Right hindlimb (tissue), 1 donor: ENCODE measurements at places on chromosomes 7 and 10.
A peak's percentile ranks its signal among the peaks of the same experiment; 100 is the strongest.

- DNase-seq, result peak; percentile 56
Measured at GRCh38 chr10:5283305-5284158, 81.2 kb upstream of the UCN3 start.

GRCh38 chr7:157521061-157521731, 184.4 kb downstream of the DNAJB6 start:
- no peak for DNase-seq

DNA sequence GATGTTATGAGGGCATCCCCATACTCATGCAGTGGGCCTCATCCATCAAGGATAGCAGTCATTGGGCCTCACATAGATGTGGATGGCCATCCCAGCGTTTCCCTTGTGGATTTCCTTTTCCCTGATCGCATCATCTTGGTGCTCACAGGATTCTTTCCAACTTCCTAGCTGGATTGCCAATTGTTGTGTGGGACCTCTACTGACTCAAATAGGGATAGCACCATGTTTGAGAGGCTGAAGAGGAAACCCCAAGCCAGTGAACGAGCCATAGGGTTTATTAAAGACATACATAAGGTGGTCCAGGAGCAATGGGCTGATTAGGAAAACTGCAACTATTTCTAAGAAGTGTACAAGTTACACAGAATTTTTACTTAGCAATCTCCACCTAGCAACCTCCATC, 21.8 kb downstream of the ASZ1 start:
- no peak for DNase-seq

DNA sequence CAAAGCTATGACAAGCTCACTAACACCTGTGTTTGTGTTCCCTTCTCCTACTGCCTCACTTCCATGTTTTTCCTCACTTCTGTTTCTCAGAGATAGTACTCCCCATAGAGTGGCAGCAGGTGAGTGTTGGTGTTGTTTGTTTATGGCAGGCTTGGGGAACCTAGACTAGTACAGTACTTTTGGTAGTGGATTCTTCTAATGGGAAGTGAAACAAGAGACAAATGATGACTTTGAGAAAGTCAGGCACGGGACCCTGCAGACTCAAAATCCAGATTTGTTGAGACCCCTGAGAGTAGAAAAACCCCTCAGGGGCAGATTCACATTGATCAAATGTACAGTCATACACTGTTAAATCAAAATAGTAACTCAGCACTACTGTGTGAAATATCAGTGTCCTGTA, 6.4 kb upstream of the CFAP69 start:
- no peak for DNase-seq

DNA sequence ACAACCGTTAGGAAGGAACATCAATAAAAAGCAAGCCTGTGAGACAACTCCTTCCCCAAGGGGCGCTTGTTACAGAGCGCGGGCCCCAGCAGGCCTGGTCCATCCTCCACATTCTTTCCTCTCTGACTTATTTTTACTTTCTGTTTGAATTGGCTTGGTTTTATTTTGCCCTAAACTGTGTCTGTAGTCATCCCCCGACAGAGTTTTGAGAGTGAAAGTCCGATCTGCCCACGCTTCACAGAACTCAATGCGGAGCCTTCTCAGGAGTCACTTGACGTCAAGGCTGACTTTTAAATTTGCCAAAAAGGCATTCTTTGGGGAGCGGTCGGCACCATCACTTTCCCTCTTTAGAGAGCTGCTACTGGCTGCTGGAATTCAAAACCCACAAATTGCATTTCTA, 150.1 kb upstream of the KLF6 start:
- peak; percentile 62 for DNase-seq

DNA sequence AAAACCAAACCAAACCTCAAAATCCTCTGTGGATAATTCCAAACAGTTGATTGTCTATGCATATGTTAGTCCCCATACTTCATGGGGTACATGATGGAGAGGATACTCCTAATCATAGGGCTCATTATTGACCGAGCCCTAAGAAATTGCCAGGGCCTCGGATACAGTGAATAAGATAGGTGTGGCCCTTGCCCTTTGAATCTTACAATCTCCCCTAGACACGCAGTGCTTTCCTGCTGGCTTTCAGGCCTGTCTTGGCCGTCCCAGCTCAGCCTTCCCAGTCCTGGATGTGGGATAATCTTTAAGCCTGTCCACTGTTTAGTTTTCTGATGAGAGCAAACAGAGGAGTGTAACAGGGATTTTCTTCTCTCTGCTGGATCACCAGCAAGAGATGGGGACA, 161.8 kb downstream of the TMEM178B start:
- no peak for DNase-seq

DNA sequence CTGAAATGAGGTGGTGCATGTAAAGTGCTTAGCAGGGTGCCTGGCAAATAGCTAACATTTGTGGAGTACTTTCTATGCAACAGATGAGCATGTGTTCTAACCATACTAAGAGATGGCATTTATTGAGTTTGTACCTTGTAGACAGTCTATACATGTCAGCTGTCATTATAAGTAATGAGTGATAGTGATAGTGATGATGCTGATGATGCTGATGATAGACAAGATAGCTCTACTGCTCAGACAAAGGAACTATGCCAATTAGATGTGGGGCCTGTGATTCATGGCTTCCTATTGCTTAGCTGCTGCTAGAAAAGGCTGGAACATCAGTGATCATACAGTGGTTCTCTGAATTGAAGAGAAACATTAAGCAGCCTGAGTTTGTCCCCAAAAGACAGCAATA, 585.8 kb downstream of the KCNMA1 start:
- DNase-seq, result no peak

- DNase-seq, result no peak
Measured at GRCh38 chr7:67547183-67547907, 550.7 kb downstream of the TYW1 start.

DNA sequence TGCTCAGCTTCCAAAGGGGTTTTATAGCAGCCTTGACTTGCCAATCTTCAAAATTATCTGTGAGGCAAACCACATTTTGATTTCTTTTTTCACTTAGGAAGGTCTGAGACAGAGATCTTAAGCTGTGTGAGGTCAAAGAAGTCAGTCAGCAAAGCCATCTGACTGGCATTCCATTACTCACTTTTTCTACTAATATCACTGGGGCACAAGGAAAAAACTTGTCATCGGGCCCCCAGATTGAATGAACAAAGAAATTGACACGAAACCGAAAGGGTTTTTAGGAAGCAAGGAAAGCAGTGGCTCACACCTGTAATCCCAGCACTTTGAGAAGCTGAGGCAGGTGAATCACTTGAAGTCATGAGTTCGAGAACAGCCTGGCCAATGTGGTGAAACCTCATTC, 78.5 kb upstream of the FRMD4A start:
- DNase-seq, result no peak

- no peak for DNase-seq
Measured at GRCh38 chr10:87816898-87817608, 973 bp downstream of the ATAD1 start.

DNA sequence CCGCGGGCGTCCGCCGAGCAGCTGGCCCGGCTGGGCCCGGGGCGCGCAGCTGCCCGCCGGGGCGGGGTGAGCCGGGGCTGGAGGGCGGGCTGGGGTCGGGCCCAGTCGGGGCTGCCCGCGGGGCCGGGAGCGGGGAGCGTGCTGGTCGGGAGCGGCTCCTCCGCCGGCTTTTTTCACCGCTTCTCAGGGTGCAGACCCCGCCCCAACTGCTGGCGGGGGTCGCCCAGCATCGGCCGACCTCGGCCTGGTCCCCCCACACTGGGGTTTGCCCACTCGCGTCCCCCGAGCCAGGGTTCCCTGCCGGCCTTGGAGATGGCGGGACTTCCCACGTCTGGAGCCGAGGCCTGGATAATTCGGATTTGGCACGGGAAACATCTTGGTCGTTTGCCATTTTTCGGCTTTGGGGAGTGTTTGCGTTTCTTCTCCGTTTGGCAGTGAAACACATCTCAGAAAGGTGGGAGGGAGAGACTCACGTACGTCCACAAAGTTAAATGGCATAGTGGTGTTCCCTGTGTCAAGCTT, 432 bp downstream of the TMEM248 start:
- DNase-seq, result peak; percentile 74

GRCh38 chr7:31500656-31501055, 13.2 kb upstream of the ITPRID1 start:
- no peak for DNase-seq

- DNase-seq, result no peak
Measured at GRCh38 chr10:58718596-58718995, 205.9 kb downstream of the BICC1 start.

- no peak for DNase-seq
Measured at GRCh38 chr7:134584290-134584689, 35.4 kb downstream of the AKR1B15 start.

DNA sequence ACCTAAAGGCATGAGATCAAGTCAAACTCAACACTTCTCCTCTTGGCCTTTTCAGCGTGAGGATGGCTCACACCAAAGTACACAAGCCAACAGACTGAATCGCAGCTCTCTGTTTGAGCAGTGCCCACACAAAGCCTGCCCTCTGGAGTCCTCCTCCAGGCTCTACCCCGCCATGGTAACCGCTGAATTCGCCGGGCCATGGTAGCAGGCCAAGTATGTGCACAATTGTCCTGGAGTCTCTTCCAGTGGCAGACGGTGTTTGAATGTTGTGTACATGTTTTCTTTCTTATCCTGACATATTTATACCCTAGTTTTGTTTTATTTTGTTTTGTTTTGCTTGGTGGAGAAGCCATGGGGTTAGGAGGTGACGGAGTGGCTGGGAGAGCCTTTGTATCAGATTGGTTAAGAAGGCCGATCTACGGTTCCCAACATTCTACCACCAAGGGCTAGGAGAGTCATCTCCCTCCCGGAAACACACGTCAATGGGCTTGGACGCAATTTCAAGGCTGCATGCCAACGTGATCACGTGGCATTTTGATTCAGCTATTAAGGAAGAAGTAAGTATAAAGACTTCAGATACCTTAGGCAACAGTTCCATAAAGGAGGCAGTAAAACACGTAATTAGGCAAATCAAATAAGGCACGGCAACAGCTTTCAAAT, 12.1 kb upstream of the SHH start:
- no peak for DNase-seq

DNA sequence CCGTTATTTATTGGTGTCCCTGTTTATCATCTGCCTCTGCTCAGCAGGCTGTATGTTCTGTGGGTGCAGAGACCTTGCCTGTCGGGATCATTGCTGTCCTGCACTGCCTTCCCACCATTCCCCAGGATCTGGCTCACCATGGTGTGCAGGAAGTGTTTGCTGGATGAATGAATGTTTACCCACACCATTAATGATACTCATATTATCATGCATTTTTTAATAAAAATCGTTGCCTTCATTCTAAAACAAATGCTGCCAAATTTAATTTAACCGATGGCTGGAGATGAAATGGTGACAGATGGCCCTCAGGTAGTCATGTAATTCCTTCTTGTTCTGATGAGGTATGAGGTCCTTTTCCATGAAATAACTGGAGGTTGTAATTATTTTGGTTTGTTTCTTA, 22.5 kb downstream of the PLPP4 start:
- DNase-seq, result no peak

GRCh38 chr10:107616463-107617410, 452.2 kb upstream of the SORCS1 start:
- no peak for DNase-seq

DNA sequence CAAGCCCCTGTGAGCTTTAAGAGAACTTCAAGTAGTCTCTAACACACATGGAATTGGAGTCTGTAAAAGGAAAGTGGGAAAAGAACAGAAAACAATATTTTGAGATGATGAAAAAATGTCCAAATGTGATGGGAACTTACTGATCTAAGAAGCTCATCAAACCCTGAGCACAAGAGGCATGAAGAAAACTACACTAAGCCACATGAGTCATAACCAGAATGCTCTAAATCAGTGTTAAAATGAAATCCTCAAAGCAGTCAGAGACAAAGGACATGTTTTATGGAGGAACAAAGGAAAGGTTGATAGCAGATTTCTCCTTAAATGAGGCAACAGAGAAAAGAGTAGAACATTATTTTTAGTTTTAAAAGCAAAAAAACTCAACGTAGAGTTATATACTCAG, 37.2 kb downstream of the ZNF33A start:
- no peak for DNase-seq

GRCh38 chr10:131963350-131963749, 18.4 kb downstream of the BNIP3 start:
- DNase-seq, result no peak

- DNase-seq, result peak; percentile 66
Measured at GRCh38 chr7:100132697-100133151, 6.0 kb downstream of the MBLAC1 start.

- no peak for DNase-seq
Measured at GRCh38 chr7:149733924-149734790, 39.2 kb downstream of the ZNF467 start.

DNA sequence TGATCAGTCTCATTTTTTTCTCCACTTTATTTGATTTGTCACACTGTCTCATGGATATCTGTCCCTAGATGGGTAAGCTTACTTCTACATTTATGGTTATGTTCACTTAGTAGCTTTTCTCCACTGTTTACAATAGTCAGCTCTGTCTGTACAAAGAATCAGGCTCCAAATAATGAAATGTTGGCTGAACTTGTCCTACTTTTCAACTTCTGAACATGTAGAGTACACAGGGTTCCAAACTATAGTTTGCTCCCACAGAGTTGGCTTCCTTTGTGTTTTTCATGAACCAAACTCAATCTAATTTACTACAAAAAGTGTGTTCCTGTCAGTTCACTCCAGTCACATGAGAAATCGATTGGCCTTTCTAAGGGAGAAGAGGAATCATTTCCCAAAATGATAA, 175.0 kb downstream of the CCDC71L start:
- DNase-seq, result no peak

DNA sequence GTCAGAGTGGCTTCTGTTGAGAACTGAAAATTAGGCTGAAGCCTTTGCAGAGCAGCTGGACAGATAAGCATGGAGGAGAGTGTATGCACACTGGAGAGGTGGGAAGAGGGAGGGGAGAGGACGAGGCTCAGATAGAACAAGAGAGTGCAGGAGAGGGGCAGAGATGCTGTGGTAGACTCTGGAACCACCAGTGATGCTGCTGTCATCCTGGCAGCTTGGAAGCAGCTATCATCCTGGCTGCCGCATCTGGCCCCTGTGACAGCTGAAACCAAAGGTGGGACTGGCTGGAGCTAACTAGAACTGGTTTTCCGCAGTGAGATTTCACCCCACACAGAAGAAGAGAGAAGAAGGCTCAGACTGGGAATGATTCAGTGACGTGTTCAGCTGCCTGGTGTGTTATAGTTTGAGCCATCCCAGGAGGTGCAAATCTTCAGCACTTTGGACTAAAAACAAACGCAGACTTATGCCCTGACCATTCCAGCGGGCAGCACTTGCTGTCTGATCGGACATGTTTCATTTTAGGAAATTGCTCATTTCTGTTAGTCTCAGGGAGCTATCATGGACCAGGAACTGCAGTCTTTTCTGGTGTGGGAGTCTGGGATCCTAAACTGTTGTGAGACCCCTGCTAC, 38.4 kb downstream of the EEPD1 start:
- DNase-seq, result no peak

- DNase-seq, result no peak
Measured at GRCh38 chr10:86594535-86594934, 59.8 kb upstream of the OPN4 start.

DNA sequence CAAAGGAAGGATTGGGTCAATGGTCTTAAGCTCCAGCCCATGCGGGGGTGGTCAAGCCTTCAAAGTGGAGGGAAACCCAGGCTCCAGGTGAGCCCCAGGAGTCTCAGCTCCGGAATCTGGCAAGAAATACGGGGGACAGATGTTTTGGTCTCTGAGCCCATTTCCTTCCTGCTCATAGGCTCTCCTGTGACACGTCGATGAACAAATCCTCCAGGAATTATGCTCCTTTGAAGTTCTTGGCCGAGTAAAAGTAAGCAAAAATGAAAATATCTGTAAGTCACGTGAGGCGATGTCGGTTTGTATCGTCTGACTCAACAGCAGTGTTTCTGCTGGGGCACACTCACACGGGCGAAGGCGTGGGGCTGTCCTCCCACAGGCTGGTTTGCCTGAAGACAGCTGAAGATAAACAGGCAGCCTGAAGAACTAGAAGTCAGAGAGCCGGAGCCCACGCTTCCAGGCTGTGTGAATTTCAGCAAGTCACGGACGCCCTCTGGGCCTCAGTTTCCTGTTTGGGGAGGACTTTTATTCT, 52.6 kb upstream of the SMNDC1 start:
- DNase-seq, result no peak
